ENCODE measurements at places on chromosomes 5 and 9. TPM values are rescaled to one million over a fixed set of nuclear protein-coding genes. Genes with fewer than 3 reads are reported as not detected.

DNA sequence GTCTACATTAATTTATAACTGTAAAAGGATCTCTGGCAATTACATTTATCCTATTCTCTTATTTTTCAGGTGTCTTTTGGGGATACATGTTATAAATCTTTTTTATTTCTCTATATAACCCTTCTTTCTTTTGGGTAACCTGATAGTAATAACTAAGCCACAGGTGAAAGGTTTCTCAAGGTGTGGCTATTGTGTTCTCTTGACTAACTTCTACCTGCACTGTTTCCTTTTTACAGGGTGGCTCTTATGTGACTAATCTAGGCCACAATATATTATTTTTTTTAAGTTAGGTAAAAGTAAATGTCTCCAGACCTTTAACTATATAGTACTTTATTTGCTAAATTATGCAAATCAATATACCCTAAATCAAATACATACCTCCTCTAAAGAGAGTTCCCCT is 193.2 kb downstream of the EFNA5 start:
- no peak for DNase-seq

GRCh38 chr5:66958201-66958979 is 238.2 kb downstream of the CD180 start:
- DNase-seq, result no peak

DNA sequence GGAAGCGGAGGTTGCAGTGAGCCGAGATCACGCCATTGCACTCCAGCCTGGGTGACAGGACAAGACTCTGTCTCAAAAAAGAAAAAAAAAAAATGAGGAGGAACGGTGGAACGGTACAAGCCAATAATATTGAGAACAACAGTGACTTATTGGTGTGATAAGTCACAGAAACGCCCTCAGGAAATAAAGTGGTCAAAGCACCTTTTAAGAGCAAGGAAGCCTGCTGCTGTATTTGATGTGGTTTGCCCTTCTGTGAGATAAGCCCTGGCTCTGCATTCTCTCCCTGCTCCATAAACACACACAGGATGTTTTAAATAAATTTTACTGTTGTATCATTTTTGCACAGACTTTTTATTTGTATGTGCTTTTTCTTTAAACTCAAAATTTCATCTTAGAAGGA is 269.9 kb upstream of the MSX2 start:
- DNase-seq, result no peak

DNA sequence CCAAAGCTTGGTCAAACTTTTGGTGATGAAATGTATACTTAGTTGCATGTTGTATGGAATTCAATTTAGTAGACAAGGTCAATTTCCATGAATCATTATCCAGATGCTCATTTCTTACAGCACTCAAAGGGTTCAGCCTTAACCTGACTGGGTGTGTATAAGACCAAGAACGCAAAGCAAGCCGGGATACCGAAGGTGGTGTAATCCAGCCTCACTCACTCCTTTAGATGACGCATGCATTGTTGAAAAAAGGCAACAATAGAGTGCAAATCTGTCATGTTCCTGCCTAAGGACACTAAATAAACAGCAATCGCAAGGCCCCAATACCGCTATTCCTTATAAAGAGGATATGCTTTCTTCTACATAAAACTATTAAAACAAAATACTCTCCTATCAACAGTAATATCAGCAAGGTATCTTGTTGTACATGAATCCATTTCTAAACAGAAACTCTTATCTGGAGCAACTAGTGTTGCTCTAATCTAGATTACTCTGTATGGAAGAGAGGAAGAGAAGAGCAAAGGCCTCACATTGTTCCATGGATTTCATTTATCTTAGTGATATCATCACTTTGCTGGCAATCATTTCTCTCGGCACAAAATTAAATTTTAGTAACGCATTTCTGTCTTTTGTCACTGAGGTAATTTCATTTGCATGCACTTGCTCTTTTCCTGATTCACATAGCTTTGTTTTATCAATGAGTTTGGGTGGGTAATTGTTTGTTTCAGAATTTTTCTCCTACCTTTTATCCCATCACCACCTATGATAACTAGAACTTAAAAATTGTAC is 96.2 kb downstream of the PLK2 start:
- DNase-seq, result no peak

Gene HAVCR1
- polyA plus RNA-seq, result 5.8 TPM
